ENCODE measurements at places on chromosomes 12 and 14. TPM values are rescaled to one million over a fixed set of nuclear protein-coding genes. Genes with fewer than 3 reads are reported as not detected.

The DPF3 gene
- 8.9 TPM for total RNA-seq

The KRT75 gene
- not detected for total RNA-seq

The ISCU gene
- total RNA-seq: 131 TPM

The TMEM132C gene
- not detected for total RNA-seq

The KLHDC1 gene
- 2.9 TPM for total RNA-seq

Data from smooth muscle cell of the coronary artery (primary cell).